ENCODE measurements at places on chromosomes 1 and 21. TPM values are rescaled to one million over a fixed set of nuclear protein-coding genes. Genes with fewer than 3 reads are reported as not detected.

Gene DIO1
- 0.82 TPM for total RNA-seq

Gene EDARADD
- 3.6 TPM for total RNA-seq

Gene IGFN1
- 0.56 TPM for total RNA-seq

Gene GPR3
- total RNA-seq = 1.8 TPM

Gene SOD1
- 174 TPM for total RNA-seq

Gene FCER1G
- not detected for total RNA-seq

Gene SYTL1
- 2.5 TPM for total RNA-seq

Gene HTR1D
- total RNA-seq = 9.6 TPM

Gene VHLL
- 3.1 TPM for total RNA-seq

Gene GCSAML
- 0.14 TPM for total RNA-seq

Gene LRRC40
- total RNA-seq = 25.7 TPM

Gene CNR2
- total RNA-seq = not detected
